ENCODE measurements at places on chromosomes 5 and 9.
A peak's percentile ranks its signal among the peaks of the same experiment; 100 is the strongest.

DNA sequence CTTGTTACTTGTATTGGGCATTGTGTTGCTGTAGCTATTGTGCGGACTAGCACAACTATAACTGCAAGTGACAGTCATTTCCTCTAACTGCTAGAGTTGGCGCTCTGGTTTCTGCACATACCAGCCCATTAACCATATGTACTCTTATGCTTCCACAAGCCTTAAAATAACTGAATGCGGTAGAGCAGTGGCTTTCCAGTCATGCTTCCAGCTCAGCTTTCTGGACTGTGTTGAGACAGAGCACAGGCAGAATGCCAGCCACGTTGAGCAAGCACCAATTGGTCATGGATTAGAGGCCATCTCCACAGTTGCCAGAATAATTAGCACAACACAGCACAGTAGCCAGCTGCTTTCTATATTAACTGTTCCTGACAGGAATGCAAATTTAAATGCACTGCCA, 12.2 kb downstream of the INVS start:
- no peak for DNase-seq

- peak; percentile 23 for DNase-seq
Observed at GRCh38 chr5:37738057-37738691, 101.7 kb downstream of the GDNF start.

GRCh38 chr5:125558466-125558865, 812.0 kb upstream of the ZNF608 start:
- DNase-seq: no peak

- DNase-seq: no peak
Observed at GRCh38 chr9:134732392-134733110, 90.9 kb downstream of the COL5A1 start.

DNA sequence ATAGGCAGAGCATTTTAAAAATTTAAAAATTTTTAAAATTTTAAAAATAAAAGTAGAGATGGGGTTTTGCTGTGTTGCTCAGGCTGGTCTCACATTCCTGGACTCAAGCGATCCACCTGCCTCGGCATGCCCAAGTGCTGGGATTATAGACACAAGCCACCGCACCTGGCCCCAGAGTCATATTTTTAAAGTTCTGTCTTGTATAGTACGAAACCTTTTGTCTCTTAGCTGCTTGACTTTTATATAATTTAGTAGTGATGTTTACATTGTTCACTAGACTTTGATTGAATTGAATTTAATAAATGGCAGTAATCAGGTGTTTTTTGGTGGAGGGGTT, 31.0 kb downstream of the LRRTM2 start:
- no peak for DNase-seq

- DNase-seq: no peak
Observed at GRCh38 chr5:132334812-132335211, 34.7 kb upstream of the SLC22A5 start.

- DNase-seq: no peak
Observed at GRCh38 chr5:141491323-141492167, 2.7 kb downstream of the PCDHGC5 start.
